ENCODE measurements at places on chromosomes 7 and 10. TPM values are rescaled to one million over a fixed set of nuclear protein-coding genes. Genes with fewer than 3 reads are reported as not detected.

- no peak overlapping the region for H3K27ac ChIP-seq
- H3K4me3 ChIP-seq: no peak overlapping the region
Observed at GRCh38 chr10:129163531-129163930, 303.5 kb upstream of the MGMT start.

CHAT gene
- not detected for polyA plus RNA-seq

- no peak overlapping the region for H3K4me3 ChIP-seq
- H3K36me3 ChIP-seq: no peaks in the 10 kb centered on the region
- DNase-seq: no peak
- no peaks in the 10 kb centered on the region for H3K27me3 ChIP-seq
Observed at GRCh38 chr7:94823947-94824346, 83.4 kb upstream of the PPP1R9A start.

GRCh38 chr7:116354546-116355423, 144.4 kb downstream of the TES start:
- peak overlapping the region; percentile 78 for H3K27ac ChIP-seq
- H3K4me1 ChIP-seq: peaks cover 56% of the 10 kb centered on the region
- H3K36me3 ChIP-seq: no peaks in the 10 kb centered on the region
- H3K27me3 ChIP-seq: no peaks in the 10 kb centered on the region
- peak overlapping the region; percentile 4 for H3K4me3 ChIP-seq

- H3K36me3 ChIP-seq: no peaks in the 10 kb centered on the region
- peaks cover 14% of the 10 kb centered on the region for H3K4me1 ChIP-seq
- no peak overlapping the region for H3K27ac ChIP-seq
Observed at GRCh38 chr7:45569290-45569685, 4.9 kb upstream of the ADCY1 start.

DNA sequence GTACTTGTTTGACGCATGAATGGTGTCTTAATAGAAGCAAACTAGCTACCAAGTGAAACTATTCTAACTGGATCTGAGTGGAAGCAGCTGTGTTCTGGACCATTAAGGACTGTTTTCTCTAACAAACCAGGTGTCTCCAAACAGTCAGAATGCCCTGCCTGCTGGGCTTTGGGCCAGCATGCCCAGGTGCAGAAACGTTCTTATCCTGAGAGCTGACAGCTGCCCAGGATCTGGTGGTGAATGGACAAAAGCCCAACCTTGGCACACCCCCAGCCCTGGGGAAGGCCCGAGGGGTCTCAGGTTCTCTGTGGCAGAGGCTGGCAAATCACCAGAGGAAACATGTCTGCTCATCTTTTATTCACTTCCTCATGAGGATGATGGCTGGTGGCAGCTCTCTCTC, 48.2 kb upstream of the LAMB4 start:
- H3K4me1 ChIP-seq: no peaks in the 10 kb centered on the region
- no peak for DNase-seq
- H3K36me3 ChIP-seq: no peaks in the 10 kb centered on the region
- no peak overlapping the region for H3K27ac ChIP-seq
- H3K4me3 ChIP-seq: no peak overlapping the region

GRCh38 chr7:105691082-105691679, 109.9 kb upstream of the EFCAB10 start:
- no peaks in the 10 kb centered on the region for H3K27me3 ChIP-seq
- H3K27ac ChIP-seq: peak overlapping the region; percentile 67
- no peaks in the 10 kb centered on the region for H3K36me3 ChIP-seq
- peak overlapping the region; percentile 57 for H3K4me3 ChIP-seq
- no peak for DNase-seq

DNA sequence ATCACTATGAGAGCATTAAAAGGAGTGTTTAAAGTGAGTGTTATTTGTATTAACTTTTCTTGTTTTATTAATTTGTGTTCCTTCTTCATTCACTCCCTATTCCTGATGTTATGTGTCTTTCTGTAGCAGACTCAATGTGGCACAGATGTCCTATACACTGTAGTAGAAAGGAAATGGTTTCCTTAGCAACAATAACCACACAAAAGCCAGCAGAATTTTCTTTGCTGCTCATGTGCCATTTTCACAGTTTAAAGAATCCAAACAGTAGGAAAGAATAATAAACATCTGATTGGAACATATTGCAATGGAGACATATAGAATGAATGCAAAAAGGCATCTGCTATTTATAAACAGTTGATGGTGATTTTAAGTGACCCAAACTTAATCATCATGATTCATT, 763.6 kb downstream of the PHTF2 start:
- H3K4me3 ChIP-seq: no peak overlapping the region
- no peaks in the 10 kb centered on the region for H3K27me3 ChIP-seq
- no peak for DNase-seq
- H3K36me3 ChIP-seq: no peaks in the 10 kb centered on the region
- no peaks in the 10 kb centered on the region for H3K4me1 ChIP-seq

DNA sequence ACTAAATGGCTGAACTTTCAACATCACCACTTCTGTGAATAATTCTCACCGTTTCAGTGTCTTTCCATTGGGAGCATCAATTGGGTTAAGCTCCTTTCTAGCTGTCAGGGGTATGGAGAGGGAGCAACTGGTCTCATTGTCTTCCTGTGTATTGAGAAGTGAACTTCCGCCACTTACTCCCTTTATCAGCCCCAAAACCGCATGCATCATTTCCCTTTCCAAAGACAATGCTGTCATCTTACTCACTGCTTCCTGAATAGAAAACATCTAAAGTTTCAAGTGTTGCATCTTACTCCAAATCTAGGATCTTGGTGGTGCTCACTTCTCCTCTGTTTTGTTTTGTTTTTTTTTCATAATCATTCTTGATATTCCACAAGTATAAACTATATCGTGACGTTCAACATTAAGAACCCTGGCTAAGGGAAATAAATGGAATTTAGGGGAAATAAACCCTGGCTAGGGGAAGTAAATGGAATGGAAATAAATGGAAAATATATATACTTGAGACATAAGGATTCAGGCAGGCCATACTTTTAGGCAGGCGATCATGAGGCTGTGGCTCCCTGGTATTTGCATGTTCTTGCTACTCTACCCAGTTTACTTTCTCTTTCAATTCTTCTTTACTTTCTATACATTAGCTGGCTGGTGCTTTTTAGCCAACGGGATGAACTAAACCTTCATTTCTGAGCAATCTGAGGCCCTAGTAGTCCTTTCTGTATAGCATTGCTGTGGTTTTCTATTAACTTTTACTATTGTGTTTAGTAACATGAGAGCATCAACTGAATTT, 371.9 kb downstream of the BMPER start:
- no peak overlapping the region for H3K27ac ChIP-seq
- DNase-seq: no peak
- no peaks in the 10 kb centered on the region for H3K36me3 ChIP-seq
- no peak overlapping the region for H3K4me3 ChIP-seq
- no peaks in the 10 kb centered on the region for H3K4me1 ChIP-seq

GRCh38 chr7:66348959-66349358, 143.8 kb downstream of the TPST1 start:
- no peaks in the 10 kb centered on the region for H3K36me3 ChIP-seq
- no peaks in the 10 kb centered on the region for H3K27me3 ChIP-seq
- peak; percentile 35 for DNase-seq
- no peak overlapping the region for H3K27ac ChIP-seq

SPDYE9 gene
- not detected for polyA plus RNA-seq

DNA sequence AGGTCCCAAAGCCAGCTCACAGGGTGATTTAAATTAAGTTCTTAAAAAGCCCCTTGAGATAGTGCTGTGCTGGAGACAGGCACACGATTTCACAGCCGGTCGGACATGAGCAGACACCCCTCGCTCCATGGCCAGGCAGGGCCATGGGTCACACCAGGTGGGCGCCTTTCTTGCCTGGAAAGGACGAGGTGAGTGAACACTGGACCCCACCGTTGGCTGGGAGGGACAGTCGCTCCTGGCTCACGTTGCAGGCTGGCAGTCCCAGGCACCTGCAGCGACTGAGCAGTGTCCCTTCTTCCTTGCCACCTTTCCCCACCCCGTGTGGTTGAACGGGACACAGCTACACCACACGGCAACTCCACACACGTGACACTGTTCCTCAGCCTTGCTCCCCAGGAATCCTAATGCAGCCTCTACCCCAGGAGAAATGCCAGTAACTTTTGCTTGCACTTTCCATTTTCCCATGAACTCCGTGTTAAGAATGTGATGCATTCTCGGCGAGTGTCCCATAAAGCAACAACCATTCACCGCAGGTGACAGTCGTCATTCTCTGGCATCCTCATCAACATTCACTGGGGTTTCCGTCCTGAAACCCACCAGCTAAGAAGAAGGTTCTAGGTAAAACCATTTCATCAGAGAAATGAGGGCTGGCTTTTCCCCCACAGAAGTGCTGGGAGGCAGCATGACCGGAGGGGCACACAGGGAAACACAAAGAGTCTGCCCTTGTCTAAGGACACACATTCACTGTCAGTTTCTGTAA, 217.4 kb downstream of the ZMYND11 start:
- no peak overlapping the region for H3K27ac ChIP-seq
- peaks cover 90% of the 10 kb centered on the region for H3K36me3 ChIP-seq
- no peak for DNase-seq
- no peaks in the 10 kb centered on the region for H3K4me1 ChIP-seq

DNA sequence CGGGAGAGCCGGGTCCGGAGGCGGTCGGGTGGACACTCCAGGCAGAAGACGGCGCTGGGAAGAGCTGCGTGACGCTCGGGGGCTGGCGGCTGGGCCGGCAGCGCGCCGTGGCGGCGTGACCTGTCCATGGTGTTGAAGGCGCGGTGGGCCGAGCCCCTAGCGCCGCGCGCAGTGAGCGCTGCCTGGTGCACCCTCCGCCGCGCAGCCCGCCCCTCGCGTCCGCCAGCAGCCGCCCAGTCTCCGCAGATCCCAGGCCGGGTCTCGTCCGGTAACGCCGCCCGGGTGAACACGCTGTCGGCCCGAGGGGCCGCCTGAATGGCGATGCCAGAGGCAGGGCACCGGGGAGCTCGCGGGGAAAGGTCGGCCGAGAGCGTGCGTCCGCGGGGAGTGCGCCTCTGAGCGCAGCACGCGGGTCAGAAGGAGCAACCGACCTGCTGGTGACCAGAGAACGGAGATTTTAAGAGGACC, 657 bp upstream of the TMEM178B start:
- H3K27ac ChIP-seq: no peak overlapping the region
- peaks cover 7% of the 10 kb centered on the region for H3K27me3 ChIP-seq
- H3K4me3 ChIP-seq: peak overlapping the region; percentile 57
- H3K4me1 ChIP-seq: peaks cover 22% of the 10 kb centered on the region

HGF gene
- 0.42 TPM for polyA plus RNA-seq
